T-helper 1 cell (primary cell): ENCODE measurements at places on chromosomes 6 and 20.

GRCh38 chr6:20583444-20583800 is 49.2 kb downstream of the CDKAL1 start:
- no peak for DNase-seq

GRCh38 chr6:167669553-167669849 is 157.2 kb upstream of the AFDN start:
- no peak for DNase-seq

- no peak for DNase-seq
These were observed 82.9 kb upstream of the TSHZ2 start for GRCh38 chr20:52889225-52889624.

DNA sequence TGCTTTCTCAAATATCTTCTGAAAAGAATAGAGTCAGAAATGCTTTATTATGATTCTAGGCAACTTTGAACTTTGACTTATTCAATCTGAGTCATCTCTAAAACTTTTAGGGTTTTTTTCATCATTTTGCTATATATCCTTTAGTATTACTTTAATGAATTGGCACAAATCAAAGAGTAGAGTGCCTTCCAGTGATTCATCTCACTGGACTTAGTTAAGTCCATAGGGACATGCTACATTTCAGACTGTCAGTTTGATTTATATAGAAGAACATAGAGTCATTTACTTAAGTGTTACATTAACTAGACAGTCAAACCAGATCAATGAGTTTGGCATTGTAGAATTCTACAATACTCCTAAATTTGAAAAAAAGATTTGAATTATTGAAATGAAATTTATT is 1235.7 kb upstream of the MAP3K7 start:
- no peak for DNase-seq

- DNase-seq, result no peak
These were observed 289.7 kb upstream of the RNF24 start for GRCh38 chr20:4305091-4305490.

- no peak for DNase-seq
These were observed 8.4 kb downstream of the DUSP22 start for GRCh38 chr6:300494-301198.

DNA sequence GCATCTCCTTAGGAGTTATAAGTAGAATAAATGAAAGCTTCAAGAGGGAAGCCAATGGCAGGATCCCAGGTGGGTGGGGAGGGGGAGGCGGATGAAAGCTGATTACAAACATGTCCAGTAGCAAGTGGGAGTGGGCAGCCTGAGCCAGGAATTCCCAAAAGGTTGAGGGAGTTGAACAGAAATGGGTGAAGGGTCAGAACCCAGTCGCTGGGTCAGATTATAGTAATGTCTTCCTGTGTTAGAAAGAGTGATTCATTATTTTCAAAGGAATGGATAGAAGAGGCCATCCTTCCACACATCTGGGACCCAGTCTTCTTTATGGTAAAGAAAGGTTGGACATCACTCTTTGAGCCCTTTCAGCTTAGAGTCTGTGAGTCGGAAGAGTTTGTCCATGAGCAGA is 41.0 kb upstream of the FAM50B start:
- DNase-seq, result no peak

- no peak for DNase-seq
These were observed 1426.9 kb upstream of the EYS start for GRCh38 chr6:67133973-67134372.

DNA sequence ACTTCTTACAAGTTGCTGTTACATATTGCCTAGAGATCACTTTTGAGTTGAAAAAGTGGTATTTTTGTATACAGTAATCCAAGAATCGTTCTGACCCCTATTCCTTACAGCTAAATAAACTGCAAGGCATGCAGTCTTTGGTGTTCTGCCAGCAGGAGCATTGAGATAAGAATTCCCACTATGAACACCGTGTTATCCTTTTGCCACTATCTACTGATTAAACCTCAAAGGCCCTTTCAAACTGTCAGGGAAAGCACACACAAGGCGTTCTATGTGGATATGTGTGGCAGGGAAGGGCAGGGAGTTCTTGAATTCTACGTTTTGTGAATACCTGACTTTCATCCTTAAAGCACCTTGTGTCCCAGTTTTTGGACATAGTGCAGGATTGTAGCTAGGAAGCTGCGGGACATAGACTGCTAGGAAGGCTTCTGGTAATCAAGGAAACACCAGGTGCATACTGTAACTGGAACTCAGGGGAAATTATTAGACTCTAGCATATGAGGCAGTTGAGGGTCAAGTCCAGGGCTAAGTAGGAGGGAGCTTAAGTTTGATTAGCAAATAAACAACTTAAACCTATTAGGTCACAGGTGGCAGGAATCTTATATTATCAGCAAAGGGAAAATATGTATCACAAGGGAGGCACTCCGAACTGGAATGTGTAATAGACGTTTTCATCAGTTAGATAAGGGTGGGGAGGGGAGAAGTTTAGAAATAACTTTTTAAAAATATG is 506.6 kb downstream of the RNF144B start:
- DNase-seq, result no peak

DNA sequence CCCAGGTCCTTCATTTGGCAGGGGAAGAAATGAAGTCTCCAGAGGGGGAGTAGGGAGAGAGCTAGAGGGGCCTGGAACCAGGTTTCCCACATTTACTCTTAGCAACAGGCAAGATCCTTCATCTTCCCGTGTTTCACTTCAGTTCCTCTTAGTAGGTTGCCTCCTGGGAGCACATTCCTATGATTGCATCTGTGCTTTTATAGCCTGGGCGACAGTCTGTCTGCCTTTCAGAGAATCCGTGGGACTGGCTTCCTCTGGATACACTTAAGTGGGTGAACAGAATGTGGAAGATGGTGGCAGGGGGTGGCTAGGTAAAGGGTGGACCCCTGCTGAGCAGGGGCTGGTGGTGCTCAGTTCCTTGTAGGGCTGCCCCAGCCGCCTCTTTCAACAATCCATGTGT is 33.4 kb downstream of the STK35 start:
- no peak for DNase-seq

DNA sequence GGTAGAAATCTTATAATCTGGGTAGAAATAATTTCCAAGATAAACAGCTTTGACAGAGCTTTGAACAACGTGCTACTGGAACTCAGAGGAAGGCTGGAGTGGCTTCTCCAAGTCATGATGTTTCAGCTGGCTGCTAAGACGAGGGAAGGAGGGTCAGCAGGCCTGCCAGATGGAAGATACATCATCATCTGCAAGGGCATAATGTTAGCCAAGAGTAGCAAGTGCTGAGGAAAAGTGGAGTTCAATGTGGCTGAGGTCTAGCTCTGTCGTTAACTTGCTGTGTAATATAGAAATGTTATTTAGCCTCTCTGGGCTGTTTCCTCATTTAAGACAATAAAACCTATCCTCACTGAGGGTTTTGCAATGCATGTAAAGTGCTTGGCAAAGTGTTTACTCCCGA is 35.1 kb downstream of the RGS17 start:
- no peak for DNase-seq

- DNase-seq, result no peak
These were observed 14.9 kb upstream of the TCFL5 start for GRCh38 chr20:62876501-62876901.

- DNase-seq, result no peak
These were observed 6.8 kb downstream of the MDFI start for GRCh38 chr6:41645007-41645618.

GRCh38 chr6:32382757-32383420 is 11.2 kb upstream of the TSBP1 start:
- no peak for DNase-seq

GRCh38 chr6:15296735-15297134 is 50.9 kb downstream of the JARID2 start:
- DNase-seq, result no peak

GRCh38 chr20:24149175-24149574 is 160.6 kb upstream of the GGTLC1 start:
- no peak for DNase-seq

GRCh38 chr20:47319517-47320252 is 36.8 kb downstream of the ZMYND8 start:
- DNase-seq, result no peak

DNA sequence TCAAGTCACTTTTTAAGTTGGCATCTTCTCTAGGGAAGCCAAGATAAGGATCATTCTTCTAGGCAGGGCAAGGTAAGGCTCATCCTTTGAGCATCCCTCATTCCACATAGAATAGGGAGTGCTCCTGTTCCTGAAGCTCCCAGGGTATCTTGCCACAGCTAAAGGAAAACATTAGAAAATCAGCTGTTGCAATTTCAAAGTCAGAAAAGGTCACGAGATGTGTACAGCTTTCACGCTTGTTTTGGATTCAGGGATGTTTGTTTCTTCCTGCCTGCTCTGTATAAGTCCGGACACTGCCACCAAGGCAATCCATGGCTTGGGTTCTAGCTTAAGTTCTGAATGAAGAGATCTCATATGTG is 153.2 kb downstream of the SH3BGRL2 start:
- DNase-seq, result no peak

- no peak for DNase-seq
These were observed 304.1 kb downstream of the RFPL4B start for GRCh38 chr6:112651239-112651638.

DNA sequence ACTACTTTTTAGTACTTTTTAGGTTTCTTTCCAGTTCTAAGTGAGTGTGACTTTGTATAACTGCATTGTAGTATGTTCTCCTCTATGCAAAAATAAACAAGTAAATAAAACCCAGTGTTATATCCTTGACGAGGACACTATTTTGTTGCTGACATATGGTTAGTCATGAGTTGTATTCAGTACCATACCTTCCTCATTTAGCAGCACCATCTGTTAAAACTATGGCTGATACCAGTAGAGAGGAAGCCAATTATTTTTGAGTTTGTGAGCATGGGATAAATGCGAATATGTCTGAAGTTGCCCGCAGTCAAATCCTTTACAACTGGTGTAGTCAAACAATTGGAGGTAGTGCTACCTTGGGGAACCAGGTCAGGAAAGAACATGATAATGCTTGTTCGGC is 74.1 kb downstream of the CDKAL1 start:
- DNase-seq, result no peak

- DNase-seq, result peak; percentile 60
These were observed 537 bp downstream of the PPIL4 start for GRCh38 chr6:149545258-149545753.

GRCh38 chr20:49698477-49698876 is 15.2 kb downstream of the B4GALT5 start:
- no peak for DNase-seq

DNA sequence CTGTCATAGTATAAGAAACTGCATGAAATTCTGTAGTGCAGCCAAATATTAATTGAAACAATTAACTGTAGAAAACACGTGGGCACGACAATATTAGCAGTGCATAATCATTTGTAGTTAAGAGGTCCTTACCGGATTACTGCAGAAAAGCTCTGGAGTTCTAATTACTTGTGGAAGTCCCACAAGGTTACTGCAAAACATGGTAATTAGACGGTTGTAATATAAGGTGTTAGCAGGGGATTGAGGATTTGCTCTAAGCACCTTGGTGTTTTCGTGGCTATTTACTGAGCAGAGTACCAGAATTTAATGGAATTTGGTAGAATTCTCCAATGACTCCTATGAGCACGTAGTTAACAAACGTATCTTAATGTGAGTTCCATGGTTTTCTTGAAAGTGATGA is 473.6 kb upstream of the AGPAT4 start:
- no peak for DNase-seq

- DNase-seq, result no peak
These were observed 21.9 kb upstream of the CCN6 start for GRCh38 chr6:112031960-112032359.

- no peak for DNase-seq
These were observed 34.5 kb downstream of the DLGAP4 start for GRCh38 chr20:36340593-36340990.
